ENCODE measurements at places on chromosomes 16 and 17. TPM values are rescaled to one million over a fixed set of nuclear protein-coding genes. Genes with fewer than 3 reads are reported as not detected.

Gene NACA2
- not detected for total RNA-seq

GRCh38 chr16:66324815-66325515, 41.5 kb upstream of the CDH5 start:
- DNase-seq: no peak

Gene RASD1
- total RNA-seq: 11.6 TPM

Gene MFSD6L
- not detected for total RNA-seq

DNA sequence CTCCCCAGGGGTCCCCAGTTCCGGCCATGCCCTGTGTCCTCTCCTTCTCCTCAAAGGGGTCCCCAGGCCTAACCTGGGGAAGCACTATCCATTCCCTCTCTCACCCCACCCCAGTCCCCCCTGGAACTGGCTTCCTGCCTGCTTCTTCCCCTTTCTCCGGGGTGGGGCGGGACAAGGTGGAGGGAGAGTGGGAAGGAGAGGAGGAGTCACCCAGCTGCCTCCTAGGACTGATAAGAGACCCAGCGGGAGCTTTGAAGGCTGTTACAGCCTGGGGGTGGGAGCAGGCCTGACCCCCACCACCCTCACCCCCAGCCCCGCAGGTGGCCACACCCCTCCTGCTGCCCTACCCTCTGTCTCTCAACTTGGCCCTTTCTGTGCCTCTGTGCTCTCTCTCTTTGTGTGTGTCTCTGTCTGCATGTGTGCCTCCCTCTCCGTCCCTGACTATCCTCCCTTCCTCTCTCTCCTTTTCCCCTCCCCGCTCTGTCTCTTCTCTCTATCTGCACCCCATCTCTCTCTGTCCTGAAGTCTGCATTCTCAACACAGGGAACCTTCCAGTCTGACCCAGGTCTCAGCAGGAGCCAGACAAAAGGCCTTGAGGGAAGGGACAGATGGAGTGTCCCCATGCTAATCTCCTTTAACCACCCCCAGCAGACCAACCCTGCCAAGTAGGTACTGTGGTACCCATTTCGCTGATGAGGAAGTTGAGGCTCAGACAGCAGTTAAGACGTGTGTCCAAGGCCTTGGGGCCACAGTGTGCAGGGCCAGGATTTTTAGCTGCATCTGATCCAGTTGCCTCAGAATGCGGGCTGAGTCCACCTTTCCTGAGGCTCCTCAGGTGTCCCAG, 66.1 kb downstream of the RAB11FIP4 start:
- no peak for DNase-seq

DNA sequence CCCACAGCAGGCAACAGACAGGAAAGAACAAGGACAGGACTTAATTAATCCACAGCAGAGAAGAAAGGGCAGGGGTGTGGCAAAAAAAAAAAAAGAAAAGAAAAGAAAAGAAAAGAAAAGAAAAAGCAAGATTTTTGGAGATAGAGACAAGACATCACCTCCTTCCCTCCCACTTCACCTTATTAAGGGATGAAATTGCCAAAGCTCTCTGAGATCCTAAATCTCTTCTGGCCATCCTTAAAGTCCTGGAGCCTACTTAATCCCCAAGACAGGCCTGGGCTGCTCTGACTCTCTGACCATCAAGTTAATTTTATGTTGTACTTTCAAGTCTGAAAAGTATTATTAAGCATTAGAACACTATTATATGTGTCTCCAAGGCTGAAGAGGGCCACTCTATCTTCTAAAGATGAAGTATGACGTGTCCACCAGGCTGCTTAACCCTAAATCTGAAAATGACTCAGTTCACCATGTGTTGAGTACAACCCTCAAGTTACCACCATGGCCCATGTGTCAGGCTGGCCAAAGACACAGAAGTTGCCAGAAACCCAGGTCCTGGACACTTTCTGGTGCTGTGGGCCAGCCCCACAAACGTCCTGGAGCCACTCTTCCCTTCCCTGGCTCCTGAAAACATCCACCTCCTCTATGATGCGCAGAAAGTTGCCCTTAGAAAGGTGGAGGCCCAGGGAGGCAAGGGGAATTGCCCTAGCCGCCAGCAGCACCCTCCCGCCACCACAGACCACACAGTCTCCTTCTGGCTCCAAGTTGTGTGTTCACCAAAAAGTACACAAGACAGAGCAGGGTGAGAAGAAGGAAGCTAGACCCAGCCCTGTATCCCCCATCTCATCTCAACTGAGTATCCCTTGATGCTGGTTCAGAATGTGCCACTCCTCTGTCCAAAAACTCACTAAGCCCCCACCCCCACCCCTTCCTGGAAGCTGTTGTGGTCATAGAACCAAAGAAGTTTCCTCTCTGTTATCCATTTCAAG, 2.7 kb downstream of the SOCS1 start:
- no peak for DNase-seq

DNA sequence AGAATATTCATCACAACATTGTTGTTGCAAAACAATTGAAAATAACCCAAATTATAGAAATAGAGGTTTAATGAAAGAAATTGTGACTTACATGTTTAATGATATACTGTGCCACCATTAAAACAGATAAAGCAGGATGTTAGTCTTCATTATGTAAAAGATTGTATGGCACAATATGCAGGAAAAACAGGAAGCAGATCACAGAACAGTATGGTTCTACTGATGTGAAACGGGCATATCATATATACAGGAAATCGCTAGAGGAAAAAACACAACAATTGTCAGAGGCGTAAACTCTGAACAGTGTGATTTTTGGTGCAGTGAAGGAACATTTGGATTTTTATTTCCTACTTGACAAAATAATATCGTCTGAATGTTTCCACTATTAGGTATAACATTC, 22.0 kb downstream of the OR3A1 start:
- no peak for DNase-seq

DNA sequence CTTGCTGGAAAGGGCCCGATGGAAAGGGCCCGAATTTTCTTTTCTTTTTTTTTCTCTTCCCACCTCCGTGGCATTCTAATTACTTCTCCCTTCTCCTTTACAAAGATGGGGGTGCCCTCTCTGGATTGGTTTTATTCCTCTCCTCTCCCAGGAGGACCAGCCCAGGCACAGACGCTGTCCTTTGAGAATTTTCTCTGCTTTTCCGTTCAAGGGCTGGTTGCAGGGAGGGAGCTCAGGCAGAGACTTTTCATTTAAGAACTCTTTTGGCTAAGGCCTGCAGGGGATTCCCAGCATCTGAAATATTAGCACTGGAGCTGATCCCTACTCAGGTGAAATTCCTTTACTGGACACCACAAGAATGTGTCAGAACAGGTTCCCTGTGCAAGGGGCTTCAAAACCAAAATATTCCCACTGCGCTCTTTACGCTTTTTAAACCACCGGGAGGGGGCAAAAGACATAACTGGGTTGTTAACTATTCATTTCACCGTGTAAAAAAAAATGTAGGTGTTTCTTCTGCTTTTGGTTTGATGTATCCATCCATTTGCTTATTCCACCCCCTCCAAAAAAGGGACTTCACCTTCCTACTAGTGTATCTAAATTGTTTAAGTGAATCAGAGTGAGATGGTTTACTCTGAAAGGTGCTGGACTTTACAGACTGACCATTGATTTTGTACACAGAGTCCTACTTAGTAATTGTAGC, 1.4 kb downstream of the NFAT5 start:
- no peak for DNase-seq

DNA sequence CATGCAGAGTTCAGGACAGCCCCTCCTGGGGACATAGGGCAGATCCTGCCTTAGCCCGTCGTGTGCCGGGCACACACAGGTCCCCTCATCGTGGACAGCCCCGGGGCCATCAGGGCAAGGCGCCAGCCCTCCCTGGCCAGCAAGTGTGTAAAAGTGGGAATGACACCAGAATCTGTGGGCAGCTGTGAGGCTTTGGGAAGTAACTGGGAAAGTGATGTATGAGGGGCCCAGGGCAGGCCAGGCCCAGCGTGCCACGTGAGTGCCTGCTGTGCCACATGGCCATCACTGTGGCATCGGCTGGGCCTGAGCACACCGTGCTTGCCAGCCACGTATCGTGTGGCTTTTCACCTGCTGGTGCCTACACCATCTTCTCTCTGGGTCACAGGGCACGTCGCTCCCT, 26.6 kb downstream of the ACSF3 start:
- DNase-seq: no peak

Gene SPATA22
- not detected for total RNA-seq

Gene FAM20A
- total RNA-seq: 6.4 TPM

GRCh38 chr16:15899538-15900100, 11.2 kb upstream of the CEP20 start:
- no peak for DNase-seq

GRCh38 chr17:72600934-72601333, 480.1 kb downstream of the SOX9 start:
- no peak for DNase-seq

Gene FSCN2
- total RNA-seq: 1.1 TPM

DNA sequence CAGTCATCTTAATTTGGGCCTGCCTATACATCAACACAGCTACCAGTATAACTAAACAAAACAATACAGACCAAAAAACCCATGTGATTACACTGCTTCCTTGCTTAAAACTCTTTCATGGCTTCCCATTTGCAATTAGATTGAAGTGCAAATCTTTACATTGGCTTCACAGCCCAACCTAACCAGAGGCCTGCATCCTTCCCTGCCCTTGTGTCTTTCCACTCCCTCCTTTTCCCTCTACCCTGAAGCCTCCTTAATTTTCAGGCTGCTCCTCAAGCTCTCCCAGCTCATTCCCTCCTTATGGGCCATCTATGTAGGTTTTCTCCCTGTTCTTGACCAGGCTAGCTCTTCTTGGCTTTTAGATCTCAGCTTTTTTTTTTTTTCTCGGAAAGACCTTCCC, 147.8 kb downstream of the TOX3 start:
- DNase-seq: no peak

Gene CNTNAP4
- total RNA-seq: 0.36 TPM

DNA sequence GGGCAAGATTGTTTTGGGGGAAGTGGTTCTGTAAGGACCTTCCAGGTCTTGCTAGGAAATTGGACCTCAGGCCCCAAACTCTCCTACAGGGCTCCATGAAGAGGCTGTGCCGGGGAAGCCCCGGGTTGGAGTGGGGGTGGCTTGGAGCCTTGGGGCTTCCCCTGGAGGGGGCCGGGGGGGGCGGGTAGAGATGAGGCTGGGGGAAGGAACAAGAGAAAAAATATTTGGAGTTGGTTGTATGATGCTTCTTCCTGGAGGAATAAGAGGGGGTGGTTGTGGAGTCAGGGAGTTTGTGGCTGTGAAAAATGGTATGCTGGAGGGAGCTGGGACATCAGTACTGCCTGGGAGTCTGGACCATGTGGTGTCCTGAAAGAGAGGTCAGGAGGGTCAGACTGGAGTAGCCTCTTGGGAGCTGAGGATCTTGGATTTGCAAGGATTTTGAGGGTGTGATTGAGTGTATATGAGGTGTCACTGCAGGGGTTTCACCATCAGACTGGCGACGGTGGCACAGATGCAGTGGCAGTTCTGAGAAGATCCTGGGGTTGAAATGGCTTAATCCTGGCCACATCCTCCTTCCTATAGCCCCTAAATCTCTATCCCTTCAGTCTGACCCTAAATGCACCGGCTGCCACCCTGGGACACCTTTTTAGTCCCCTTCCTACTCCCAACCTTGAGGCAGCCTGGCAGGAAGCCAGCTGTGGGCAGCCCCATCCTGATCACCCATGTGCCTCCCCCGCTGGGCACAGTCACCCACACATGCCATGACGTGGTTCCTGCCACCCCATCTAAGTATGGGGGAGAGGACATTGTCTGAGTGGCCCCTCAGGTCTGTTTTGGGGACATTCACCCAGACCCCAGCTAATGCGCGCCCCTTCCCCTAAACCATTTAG, 10.9 kb downstream of the RARA start:
- DNase-seq: no peak

- DNase-seq: no peak
These were observed 31.0 kb upstream of the SMPD3 start for GRCh38 chr16:68479271-68479670.

DNA sequence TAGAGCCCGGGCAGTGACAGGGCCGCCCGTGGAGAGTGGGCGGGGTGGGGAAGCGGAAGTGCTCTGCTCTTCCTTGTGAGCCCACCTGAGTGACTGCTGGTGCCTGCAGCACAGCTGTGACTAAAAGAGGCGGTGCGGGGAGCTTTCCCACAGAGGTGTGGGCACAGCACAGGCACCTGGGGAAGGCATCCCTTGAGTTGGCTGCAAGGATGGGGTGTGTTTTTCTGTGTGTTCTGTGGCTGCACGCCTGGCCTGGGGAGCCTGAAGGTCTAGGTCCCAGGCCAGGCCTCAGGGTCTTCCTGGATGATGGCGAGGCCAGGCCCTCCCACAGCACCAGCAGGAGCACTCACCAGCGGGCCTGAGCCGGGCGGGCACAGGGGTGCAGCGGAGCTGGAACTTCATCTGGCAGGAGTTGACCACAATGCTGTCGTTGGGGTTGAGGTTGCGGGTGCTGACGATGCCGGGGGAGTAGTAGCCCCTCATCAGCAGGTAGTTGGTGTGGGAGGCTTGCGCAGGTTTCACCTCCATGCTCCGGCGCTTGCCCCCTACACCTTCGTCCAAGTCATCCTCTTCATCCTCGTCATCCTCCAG, 67.1 kb downstream of the IL21R start:
- DNase-seq: no peak

DNA sequence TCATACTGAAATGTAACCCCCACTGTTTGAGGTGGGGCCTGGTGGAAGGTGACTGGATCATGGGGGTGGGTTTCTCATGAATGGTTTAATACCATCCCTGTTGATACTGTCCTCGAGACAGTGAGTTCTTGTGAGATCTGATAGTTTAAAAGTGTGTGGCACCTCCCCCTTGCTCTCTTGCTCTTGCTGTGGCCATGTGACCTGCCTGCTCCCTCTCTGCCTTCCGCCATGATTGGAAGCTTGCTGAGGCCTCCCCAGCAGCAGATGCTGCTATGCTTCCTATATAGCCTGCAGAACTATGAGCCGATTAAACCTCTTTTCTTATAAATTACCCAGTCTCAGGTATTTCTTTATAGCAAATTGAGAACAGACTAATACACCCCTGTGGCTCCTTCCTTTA, 40.6 kb downstream of the STAT3 start:
- DNase-seq: no peak

- DNase-seq: no peak
These were observed 16.4 kb downstream of the ATP6V0A1 start for GRCh38 chr17:42475121-42475520.

- DNase-seq: no peak
These were observed 4.8 kb downstream of the P2RX1 start for GRCh38 chr17:3911271-3912053.

Gene TP53TG3F
- total RNA-seq: not detected

GRCh38 chr16:80081846-80082245, 458.9 kb upstream of the DYNLRB2 start:
- DNase-seq: no peak

- DNase-seq: no peak
These were observed 34.0 kb downstream of the ZNF207 start for GRCh38 chr17:32383926-32384434.

- no peak for DNase-seq
These were observed 2.7 kb upstream of the PIEZO1 start for GRCh38 chr16:88787579-88788314.

- no peak for DNase-seq
These were observed 30.1 kb downstream of the CHP2 start for GRCh38 chr16:23784811-23785447.

Gene TMEM238L
- not detected for total RNA-seq

Gene CACNA1H
- 167 TPM for total RNA-seq

DNA sequence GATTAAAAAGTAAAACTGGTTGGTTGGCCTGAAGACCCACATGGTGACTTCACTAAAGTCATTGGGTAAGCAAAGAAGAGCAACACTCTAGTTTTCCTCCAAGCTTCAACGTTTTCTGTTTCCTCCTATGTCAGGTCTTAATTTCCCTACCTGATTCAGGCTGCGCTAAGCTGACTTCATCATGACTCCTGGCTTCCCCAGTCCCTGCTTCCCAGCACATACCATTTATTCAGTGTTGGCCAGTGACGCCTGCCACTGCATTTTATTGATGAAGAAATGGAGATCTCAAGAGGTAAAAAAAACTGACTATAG, 645.3 kb downstream of the WWOX start:
- no peak for DNase-seq
